ENCODE measurements at places on chromosomes 7 and 10.
A peak's percentile ranks its signal among the peaks of the same experiment; 100 is the strongest.

- peak; percentile 86 for DNase-seq
These were observed at the start of gene ZNF800 for GRCh38 chr7:127392566-127393367. TSS of gene ZNF800 (minus strand) at chr7:127392708. CDS start at chr7:127391557, 1,151 bp downstream.

GRCh38 chr7:97005183-97006054 is at the start of gene DLX6:
TSS of gene DLX6 (plus strand) at chr7:97005553. CDS start at chr7:97005978, 425 bp downstream.
- no peak for DNase-seq

DNA sequence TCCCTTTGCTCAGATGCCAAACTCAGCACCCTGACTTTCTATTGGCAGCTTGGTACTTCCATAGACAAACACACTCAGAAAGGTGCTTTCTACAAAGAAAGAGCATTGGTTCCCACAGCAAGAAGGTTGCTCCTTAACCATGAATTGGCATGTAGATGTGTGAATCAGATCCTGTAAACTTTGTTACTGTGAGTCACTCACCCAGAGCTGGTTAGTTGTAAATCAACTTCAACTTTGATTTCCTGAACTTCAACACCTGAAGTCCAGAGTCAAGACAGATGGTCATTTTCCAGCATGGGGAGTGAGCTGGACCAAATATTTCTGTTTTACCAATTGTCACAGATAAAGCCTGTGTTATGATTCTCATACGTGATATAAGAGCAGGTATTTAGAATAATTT is 797.2 kb downstream of the TNS3 start:
- no peak for DNase-seq

GRCh38 chr7:111485701-111486380 is 76.5 kb downstream of the IMMP2L start:
- no peak for DNase-seq

GRCh38 chr10:114009281-114009996 is 34.2 kb upstream of the ADRB1 start:
- DNase-seq = no peak

DNA sequence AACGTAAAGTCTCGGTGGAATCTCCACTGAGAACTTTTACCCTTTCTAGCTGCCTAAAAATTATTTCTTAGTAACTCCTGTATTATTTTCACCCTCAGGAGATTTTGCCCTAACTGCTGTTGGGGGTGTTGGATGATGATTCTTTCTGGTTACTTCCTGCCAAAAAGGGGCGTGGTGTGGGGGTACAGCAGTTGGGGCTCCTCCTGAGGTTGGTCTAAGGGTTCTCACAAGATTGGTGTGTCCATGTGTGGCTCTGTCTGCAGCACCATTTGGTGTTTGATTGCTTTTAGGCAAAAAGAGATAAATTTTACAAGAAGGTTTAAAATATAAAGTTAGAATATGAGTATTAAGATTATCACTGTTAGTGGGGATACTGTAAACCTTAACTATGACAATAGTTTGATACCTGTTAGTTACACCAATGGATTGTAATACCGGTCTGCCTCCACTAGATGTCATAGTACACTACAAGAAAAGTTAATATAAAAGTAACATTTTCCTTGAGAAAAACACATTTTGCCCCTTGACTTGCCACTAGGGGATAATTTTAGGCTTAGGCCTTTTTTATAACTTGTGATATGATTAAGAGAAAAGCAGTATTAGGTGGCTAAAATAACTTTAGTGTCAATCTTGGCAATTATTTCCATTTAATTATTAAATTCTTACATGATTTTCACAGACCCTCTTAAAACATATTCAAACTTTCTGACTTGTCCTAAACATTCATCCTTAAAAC is 928.7 kb downstream of the IPMK start:
- no peak for DNase-seq

DNA sequence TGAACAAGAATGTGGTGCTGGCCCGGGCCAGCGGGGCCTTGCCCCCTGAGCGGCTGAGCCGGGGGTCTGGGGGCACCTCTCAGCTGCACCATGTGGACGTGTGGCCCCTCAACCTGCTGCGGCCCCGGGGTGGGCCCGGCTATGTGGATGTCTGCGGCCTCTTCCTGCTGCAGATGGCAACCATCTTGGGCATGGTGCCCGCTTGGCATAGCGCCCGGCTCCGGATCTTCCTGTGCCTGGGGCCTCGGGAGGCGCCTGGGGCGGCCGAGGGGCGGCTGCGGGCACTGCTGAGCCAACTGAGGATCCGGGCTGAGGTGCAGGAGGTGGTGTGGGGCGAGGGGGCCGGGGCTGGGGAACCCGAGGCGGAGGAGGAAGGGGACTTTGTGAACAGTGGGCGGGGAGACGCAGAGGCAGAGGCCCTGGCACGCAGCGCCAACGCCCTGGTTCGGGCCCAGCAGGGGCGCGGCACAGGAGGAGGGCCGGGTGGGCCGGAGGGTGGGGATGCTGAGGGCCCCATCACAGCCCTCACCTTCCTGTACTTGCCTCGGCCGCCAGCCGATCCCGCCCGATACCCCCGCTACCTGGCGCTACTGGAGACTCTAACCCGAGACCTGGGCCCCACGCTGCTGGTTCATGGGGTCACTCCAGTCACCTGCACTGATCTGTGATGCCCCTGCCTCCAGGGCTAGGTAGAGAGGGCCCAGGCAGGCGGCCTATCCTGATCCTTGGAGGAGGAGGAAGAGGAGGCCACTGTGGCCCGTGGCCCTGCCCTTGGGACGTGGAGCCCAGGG is 1.1 kb upstream of the TRIP6 start:
- peak; percentile 50 for DNase-seq

DNA sequence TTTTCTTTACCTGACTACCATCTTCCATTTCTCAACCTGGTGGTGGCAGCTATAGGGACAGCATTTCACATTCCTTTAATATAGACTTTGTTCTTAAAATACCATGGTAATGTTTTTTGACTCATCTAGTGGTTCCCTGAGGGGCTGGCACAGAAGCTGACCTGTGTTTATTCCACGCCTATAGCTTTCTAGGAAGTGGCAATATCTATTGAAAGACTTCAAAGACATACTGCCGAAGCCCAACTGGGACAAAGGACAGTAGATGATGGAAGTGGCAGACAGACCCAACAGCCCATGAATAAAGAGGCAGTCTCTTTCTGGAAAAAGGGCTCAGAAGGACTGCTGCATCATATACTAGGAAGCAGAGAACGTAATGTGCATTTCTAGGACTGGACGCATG is 11.2 kb downstream of the SUN3 start:
- no peak for DNase-seq

DNA sequence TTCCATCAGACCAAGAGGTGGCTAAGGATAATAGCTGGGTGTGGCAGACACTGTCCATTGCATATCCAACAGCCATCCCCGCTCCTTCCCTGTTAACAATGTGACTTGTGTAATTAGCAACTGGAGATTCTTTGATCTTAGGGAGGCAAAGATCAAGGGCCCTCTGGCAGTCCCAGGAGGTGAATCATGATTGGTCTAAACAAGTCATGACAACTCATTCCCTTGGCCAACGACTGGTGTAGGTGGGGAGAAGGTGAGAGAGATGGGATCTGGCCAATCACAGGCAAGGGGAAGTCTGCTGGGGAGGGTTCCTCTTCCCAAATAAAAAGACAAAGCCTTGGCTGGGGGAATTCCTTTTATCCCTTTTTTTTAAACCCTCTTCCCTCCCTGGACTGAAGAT is 46.2 kb upstream of the COMTD1 start:
- DNase-seq = no peak

DNA sequence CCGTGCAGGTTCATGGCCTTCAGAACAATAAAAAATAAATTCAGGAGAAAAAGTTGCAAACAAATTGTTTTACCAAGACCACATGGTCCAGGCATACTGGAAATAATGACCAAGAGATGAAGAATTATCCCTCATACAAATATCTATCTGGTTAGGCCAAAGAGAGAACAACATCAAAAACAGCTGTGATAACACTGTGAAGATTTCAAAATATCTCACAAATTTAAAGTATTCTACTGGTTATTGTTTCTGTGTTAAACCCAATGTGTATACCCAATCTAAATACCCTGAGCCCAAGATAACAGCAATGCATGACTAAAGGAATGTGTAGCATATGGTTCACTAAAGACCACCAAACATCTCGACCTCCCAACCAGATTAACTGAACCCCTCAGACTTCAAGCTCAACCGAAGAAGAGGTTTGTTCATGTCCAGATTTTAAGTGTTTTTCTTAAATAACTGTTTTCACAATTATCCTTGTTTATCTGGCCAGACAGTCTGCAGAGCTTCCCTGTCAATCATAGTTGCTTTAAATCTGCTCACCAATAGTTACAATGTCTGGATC is 10.9 kb downstream of the OR9A2 start:
- no peak for DNase-seq

DNA sequence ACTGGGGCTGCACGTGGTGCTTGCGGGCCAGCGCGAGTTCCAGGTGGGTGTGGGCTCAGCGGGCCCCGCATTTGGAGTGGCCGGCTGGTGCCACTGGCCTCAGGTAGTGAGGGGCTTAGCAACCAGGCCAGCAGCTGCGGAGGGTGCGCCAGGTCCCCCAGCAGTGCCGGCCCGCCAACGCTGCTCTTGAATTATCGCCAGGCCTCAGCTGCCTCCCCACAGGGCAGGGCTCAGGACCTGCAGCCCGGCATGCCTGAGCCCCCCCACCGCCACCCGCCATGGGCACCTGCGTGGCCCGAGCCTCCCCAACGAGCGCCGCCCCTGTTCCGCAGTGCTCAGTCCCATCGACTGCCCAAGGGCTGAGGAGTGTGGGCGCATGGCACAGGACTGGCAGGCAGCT is 185.4 kb downstream of the TPK1 start:
- no peak for DNase-seq

DNA sequence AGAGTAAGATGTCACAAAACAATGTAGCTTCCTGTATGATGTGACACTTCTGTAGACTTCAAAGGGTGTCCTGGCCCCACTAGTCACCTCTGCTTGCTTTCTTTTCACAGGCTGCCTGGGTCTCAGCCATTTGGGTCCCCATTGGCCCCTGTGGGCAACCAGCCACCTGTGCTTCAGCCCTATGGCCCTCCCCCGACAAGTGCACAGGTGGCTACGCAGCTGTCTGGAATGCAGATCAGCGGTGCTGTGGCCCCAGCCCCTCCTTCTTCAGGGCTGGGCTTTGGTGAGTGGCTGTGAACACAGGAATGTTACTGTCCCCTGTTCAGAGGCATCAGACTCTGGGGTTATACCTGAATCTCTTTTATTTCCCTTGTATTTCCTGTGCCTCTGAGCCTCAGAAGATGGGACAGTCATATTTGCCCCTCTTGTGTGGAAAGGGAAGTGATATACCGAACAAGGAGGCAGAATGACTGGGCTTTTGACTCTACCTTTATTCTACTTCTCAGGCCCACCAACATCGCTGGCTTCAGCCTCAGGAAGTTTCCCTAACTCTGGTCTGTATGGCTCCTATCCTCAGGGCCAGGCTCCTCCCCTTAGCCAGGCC is 15.4 kb downstream of the SEC24C start:
- DNase-seq = peak; percentile 63

DNA sequence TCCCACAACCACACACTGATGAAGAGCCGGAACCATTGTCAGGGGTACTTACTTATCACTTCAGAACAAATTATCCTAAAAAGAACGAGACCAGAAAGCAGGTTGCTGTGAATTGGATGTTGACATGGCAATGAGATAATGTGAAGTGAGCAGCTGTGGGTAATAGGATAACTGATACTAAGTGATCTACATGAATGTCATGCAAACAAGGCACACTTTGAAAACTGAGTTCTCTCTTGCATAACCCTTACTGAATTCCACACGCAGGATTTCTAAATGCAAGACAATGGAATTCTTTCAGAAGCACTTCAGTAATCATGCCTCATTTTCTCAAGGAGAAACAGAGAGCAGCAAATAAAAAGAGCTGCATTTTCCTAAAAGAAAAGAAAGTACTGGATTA is 242.5 kb upstream of the TMEM229A start:
- no peak for DNase-seq

DNA sequence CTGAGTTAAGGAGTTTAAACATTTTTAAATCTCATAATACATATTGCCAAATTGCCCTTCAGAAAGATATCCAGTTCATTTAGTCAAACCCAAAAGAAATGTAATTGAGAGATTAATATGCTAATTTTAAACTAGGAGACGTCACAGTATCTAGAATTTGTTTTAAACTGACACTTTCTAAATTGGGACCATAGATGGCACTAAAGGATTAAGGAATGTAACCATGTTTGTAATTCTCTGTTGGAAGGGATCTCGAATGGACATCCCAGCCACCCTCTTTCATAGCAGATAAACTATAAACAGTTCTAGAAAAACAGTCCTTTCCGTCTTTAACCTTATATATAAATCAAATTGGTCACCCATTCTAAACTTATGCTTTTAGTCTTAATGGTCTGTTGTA is 30.0 kb upstream of the SAMD9L start:
- DNase-seq = no peak

- no peak for DNase-seq
These were observed 231.8 kb upstream of the CACNA2D1 start for GRCh38 chr7:82675396-82675795.

GRCh38 chr10:105800641-105801040 is 1159.6 kb downstream of the SORCS3 start:
- DNase-seq = no peak

DNA sequence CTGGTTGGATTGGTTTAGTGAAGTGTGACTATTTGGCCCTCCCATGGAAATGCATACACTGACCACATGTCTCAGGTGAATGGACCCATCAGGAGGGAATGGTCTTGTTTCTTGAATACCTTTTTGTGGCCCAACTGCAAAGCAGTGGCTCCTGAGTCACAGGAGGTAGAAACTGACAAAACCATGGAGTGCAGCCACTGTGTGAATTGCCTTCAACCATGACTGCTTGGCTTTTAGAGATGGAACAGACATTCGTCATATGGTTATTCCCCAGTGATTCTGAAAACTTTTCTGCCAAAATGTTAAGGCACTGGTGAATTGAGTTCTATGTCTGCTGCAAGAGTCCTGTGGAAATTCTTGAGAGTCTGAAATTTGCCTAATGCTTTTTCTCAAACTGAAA is 64.7 kb downstream of the CDK14 start:
- DNase-seq = no peak

GRCh38 chr10:48576501-48576900 is 28.4 kb downstream of the ARHGAP22 start:
- DNase-seq = no peak

DNA sequence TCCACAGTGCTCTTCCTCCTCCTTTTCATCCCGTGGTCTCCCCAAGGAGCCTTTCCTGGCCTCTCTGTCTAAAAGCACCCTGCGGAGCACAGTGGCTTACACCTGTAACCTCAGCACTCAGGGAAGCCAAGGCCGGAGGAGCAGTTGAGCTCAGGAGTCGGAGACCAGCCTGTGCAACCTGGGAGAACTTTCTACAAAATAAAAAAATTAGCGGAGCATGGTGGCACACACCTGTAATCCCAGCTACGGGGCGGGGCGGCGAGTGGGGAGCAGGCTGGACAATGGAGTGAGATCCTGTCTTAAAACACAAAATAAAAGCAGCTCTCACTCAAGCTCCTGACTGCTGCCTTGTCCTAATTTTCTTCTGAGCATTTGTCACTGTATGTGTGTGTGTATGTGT is 1.4 kb upstream of the COBL start:
- no peak for DNase-seq

GRCh38 chr10:8967061-8967460 is 912.6 kb downstream of the GATA3 start:
- DNase-seq = no peak

DNA sequence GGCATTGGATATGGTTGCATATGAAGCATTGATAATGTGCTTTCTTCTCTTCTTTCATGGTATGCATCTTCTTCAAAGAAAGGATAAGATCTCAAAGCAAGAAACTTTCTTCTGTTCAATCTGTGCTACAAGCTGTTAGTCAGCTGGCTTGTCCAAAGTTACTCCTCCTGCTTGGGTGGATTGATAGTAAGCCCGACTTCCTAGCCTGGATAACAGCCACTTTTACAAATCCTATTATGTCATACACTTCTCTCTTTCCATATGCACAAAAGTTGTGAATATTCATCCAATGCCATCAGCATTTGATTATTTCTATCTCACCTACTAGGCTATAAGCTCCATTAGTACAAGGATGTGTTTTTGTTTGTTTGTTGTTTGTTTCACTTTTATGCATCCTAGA is 891.0 kb upstream of the SORCS1 start:
- no peak for DNase-seq
